ENCODE measurements at places on chromosomes 4 and X.

- DNase-seq, result no peak
These were observed 60.4 kb downstream of the JADE1 start for GRCh38 chr4:128869776-128870509.

GRCh38 chr4:169124661-169125060 lies 114.6 kb upstream of the CBR4 start:
- DNase-seq, result no peak

DNA sequence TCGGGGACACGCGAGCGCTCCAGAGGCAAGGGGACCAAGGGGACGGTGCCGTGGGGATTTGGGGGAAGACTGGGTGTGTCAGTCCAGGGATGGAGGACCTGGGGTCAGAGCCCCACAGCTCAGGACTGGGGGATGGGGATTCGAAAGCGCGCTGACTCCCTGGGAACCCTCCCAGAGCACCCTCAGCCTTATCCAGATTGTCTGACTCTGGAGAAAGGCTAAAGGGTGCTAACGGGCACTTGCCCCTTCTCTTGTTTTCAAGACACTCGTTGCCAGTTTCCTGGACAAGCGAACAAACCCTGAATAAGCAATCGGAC lies 1.1 kb downstream of the DOCK11 start:
- DNase-seq, result no peak

- DNase-seq, result no peak
These were observed 18.1 kb downstream of the KIT start for GRCh38 chr4:54675721-54676461.

GRCh38 chr4:122700178-122700725 lies 32.3 kb upstream of the BBS12 start:
- DNase-seq, result no peak

- no peak for DNase-seq
These were observed 152.0 kb upstream of the EDNRA start for GRCh38 chr4:147328756-147329446.

GRCh38 chr4:171956678-171957077 lies 143.5 kb downstream of the GALNTL6 start:
- no peak for DNase-seq

DNA sequence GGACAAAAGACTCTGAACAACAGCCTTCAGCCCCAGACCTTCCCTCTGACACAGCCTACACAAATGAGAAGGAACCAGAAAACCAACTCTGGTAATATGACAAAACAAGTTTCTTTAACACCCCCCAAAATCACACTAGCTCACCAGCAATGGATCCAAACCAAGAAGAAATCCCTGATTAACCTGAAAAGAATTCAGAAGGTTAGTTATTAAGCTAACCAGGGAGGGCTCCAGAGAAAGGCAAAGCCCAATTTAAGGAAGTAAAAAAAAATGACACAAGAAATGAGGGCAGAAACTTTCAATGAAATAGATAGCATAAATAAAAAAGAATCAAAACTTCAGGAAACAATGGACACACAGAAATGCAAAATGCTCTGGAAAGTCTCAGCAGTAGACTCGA lies 224.0 kb downstream of the TRIML1 start:
- no peak for DNase-seq

GRCh38 chr4:138555108-138555507 lies 313.0 kb upstream of the SLC7A11 start:
- DNase-seq, result no peak

DNA sequence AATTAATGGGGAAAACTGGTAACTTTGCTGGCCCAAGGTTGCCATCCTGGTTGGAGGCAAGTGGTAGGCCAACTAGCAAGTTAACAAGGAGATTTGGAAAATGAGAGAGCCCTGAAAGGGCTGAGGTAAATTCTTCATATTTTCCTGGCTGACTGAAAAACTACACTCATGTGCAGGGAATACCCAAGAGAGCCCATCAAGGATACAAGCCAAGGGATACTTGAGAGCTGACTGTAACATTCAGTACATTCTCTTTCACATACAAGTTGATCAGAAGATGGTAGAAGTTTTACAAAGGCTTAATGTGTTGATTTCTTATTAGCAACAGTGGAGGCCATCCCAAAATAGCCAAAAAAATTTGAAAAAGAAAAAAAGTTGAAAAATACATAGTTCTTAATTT lies 33.3 kb downstream of the IL2 start:
- no peak for DNase-seq

DNA sequence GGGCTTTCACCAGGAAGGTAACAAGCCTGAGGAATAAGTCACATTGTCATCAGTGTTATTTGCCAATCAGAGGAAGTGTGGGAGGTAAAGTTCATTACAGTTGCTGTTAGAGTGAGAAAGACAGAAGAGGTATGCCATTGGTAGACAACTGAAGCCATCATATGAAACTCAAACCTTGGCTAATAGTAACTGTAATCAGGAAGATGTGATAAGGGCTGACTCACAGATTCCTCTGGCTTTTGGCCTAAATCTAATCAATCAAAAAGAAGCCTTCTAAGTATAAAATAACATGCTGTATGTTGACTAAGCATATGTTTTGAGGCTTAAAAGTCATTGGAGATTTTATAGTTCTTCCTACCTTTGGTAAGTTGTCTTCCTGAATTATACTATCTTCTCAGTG lies 242.8 kb downstream of the PCDH7 start:
- no peak for DNase-seq

DNA sequence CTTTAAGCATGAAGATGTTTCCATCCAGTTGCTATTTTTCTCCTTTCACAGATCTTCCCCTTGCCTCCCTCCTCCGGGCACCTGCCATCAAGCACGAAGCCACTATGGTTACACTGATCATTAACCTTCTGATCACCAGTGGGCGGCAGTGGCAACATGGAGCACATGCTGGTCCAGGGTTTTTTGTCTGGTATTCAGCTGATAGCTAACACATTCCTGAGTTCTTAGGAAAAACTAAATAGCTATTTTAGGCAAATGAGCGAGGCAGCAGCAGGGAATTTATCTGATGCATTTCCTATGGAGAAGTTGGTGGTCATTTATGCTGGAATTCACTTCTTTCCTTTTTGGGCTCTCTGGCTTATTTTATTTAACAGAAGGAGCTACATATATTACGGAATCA lies 22.9 kb downstream of the SHISA3 start:
- DNase-seq, result no peak

- no peak for DNase-seq
These were observed 149.3 kb downstream of the SPRY1 start for GRCh38 chr4:123545667-123546572.

GRCh38 chrX:45622538-45622937 lies 421.9 kb upstream of the DIPK2B start:
- no peak for DNase-seq

GRCh38 chr4:105634402-105635080 lies 73.9 kb downstream of the INTS12 start:
- DNase-seq, result no peak

GRCh38 chr4:74447636-74448233 lies 2.8 kb downstream of the AREG start:
- DNase-seq, result no peak

GRCh38 chr4:184292465-184292867 lies 74.8 kb upstream of the ENPP6 start:
- no peak for DNase-seq

GRCh38 chrX:112266136-112266535 lies 183.6 kb upstream of the TRPC5 start:
- DNase-seq, result no peak

GRCh38 chr4:169305651-169306050 lies 34.9 kb upstream of the SH3RF1 start:
- no peak for DNase-seq

DNA sequence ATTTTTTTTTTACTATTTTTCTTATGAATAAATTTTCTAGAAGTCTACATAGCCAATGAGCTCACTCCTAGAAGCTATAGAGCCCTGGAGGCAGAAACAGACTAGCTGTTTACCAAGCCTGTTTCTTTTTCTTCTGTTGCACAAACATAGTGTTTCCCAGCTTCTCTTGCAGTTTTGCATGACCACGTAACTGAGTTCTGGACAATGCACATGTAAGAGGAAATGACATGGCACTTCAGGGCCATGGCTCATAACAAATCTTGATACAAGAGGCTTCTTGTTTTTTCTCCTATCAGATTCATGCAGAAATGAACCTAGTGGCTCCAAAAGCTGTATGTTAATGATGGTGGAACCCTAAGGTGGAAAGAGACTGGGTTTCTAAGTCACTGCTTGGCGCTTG lies 127.4 kb downstream of the ZNF330 start:
- peak; percentile 91 for DNase-seq

DNA sequence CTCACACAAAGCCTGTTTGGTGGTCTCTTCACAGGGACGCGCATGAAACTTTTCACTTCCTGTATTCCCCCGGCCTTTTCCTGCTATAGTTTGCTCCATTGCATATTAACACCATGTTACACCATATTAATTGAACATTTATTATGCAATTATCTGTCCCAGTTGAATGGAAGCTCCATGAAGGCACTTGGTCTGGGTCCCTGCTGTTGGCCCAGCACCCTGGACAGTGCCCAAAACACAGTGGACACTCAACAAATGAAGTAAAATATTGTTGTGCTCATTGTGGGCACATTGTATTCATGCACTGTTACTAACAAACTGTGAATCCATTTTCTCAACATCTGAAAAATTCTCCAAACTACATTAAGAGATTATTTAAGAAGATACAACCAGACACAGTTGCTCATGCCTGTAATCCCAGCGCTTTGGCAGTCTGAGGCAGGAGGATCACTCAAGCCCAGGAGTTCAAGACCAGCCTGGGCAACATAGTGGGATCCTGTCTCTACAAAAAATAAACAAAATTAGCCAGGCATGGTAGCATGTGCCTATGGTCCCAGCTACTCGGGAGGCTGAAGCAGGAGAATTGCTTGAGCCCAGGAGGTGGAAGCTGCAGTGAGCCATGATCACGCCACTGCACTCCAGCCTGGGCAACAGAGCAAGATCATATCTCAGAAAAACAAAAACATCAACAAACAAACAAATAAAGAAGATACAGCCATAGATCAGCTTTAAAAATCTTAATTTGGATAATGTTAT lies 292.7 kb upstream of the TENM3 start:
- no peak for DNase-seq

GRCh38 chrX:103061486-103061885 lies 2.5 kb downstream of the BEX1 start:
- DNase-seq, result no peak

DNA sequence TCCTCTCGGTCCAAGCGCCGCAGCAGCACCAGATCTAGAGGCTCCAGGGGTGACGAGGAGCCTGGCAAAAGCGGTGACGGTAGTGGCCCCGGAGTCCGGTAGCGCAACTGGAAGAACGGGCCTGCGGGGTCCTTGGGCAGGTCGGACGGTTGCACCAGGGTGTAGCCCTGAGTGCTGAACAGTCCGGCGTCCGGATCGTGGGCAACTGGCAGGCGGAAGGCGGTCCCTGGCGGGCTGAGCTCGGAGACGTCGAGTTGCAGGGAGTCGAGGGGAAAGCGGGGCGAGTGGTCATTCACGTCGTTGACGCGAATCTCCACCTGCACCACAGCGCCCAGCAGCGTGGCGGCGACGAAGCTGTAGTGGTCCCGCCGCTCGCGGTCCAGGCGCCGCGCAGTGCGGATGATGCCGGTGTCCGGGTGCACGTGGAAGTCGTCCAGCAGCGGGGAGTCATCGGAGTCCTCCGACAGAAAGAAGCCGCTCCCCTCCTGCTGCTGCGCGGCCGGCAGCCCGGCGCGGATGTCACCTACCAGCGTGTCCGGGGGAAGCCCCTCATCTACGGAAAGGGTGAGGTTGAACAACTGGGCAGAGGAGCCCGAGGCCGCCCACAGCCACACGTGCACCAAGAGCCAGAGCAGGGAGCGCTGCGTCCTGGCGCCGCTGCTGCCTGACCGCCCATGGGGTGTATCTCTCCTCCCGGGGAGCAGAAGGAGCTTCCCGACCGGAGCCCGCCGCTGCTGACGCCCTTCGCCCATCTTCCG lies 837 bp downstream of the DCHS2 start:
- DNase-seq, result no peak

DNA sequence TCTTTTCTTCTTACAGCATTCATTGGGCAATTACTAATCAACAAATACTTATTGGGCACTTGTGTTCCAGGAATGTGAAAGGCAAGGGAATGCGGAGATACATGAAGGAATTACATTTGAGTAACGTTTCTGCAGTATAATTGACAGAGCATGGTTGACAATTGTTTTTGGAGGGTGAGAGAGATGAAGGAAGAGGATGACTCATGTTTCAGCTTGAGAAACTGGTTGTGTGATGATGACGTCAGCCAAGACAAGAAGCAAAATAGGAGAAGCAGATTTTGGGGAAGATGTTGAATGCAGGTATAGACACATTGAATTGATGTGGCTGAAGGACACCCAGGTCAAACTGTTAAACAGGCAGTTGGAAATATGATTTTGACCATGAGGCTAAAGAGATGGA lies 8.0 kb upstream of the CPEB2 start:
- DNase-seq, result peak; percentile 89

DNA sequence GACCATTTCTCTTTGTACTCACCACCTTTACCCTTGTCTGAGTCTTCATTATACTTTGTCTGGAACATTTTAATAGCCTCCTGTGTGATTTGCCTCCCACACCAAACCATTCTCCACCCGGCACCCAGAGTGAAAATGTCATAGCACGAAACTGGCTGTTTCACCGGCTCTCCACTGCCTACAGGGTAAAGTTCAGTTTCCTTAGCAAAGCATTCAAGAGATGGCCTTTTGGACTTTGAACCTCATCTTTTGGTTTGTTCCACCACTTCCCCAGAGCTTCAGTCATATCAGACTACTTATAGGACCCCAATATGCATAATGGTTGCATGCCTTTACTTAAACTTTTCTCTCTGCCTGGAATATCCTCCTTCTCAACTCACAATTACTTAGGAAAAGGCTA lies 38.3 kb downstream of the RAP2C start:
- DNase-seq, result no peak

- DNase-seq, result no peak
These were observed 73.5 kb downstream of the PPP1R2C start for GRCh38 chrX:42704454-42704853.

GRCh38 chr4:38160487-38161207 lies 200.4 kb downstream of the PTTG2 start:
- DNase-seq, result peak; percentile 92

DNA sequence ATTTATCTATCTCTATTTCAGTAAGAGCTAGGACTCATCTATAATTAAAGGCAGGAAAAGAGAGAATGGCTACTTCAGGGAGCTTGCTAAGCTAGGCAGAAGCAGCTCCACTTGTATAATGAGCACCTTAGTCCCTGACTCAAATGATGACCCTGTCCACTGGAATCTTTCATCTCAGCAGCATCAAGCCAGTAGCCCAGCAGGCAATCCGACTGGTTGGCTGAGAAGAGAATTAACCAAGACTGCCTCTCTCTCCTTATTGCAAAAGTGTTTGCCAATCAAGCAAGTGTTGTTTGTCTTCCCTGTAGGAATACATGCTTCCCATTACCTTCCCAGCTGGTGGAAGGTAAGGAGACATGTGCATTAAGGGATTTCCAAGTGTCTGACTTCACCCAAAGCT lies 3.9 kb upstream of the SPOCK3 start:
- DNase-seq, result no peak

- no peak for DNase-seq
These were observed 54.2 kb downstream of the C4orf50 start for GRCh38 chr4:5964030-5964429.

GRCh38 chr4:20319825-20320612 lies 68.3 kb downstream of the SLIT2 start:
- DNase-seq, result no peak

GRCh38 chrX:40022421-40022820 lies 75.3 kb downstream of the BCOR start:
- DNase-seq, result no peak

All from CD14-positive monocyte (primary cell).